ENCODE measurements at places on chromosomes 12 and 14.

DNA sequence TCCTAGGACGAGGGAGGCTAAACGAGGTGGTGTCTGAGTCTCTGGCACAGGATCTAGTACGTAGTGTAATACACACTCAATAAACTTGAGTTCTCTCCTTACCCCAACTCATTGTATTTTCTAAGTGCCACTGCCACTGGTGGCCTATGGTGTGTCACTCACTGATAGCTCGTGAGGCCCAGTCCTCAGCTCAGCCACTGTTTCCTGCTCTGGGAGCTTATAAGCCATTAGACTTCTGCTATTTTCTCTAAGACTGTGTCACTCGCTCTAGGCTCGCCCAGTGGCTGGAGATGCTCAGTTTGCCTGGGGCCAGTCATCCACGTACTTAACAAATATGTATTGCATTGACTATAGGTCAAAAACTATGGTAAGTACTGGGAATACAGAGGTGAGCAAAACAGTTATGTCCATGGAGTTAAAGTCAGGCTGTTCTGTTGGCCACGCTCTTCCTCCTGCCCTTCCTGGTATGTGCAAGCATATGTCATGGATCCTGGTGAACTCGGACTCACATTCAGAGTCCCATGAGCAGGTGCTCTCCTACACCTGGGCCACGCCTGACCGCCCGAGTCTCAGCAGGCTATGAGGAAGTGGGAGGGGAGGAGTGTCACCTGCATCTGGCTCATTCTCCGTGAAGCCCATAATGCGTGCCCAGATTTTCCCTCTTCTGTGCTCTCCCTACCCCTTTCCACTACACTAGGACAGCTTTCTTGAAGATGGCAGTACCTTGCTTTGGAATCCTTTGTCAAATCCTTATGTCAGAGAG, 41.6 kb downstream of the DEGS2 start:
- DNase-seq, result no peak

DNA sequence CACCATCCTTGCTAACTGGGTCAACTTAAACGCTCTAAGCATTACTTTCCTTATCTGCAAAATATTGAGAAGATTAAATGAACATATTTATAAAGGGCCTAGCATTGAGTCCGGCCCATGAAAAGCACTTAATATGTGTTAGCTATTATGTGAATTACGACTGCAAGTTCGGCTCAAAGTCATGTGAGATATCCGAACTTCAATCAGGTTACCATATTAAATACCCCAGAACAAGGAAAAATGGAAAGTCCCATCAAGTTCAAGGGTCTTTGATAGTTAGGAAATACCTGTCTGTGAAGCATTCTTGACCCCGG, 487 bp upstream of the NRDE2 start:
- DNase-seq, result no peak

GRCh38 chr12:119369907-119370546, 35.5 kb downstream of the CCDC60 start:
- no peak for DNase-seq

GRCh38 chr12:43347026-43347425, 205.0 kb downstream of the ADAMTS20 start:
- DNase-seq, result no peak

DNA sequence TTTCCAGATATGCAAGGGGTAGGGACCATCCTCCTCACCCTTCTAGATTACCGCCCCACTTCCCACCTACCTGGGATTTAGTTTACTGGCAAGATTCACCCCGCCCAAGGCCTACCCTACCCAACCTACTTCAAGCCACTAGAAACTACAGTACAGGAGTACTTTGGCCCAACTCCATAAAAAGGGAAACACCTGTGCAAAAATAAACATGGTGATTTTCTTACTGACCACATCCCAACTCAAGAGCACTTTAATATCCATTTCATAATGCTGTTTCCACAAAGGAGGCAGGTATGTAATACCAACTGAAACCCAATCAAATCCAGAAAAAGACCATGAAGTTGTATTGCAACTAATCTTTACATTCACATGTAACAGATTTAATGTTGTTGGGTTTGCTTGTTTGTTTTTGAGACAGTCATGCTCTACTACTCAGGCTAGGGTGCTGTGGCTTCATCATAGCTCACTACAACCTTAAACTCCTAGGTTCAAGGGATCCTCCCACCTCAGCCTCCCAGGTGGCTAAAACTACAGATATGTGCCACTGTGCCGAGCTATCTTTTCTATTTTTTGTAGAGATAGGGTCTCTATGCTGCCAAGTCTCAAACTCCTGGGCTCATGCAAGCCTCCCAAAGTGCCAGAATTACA, 41.7 kb upstream of the RAP1B start:
- DNase-seq, result no peak

- DNase-seq, result no peak
These were observed 86.3 kb downstream of the EML5 start for GRCh38 chr14:88706425-88706824.

DNA sequence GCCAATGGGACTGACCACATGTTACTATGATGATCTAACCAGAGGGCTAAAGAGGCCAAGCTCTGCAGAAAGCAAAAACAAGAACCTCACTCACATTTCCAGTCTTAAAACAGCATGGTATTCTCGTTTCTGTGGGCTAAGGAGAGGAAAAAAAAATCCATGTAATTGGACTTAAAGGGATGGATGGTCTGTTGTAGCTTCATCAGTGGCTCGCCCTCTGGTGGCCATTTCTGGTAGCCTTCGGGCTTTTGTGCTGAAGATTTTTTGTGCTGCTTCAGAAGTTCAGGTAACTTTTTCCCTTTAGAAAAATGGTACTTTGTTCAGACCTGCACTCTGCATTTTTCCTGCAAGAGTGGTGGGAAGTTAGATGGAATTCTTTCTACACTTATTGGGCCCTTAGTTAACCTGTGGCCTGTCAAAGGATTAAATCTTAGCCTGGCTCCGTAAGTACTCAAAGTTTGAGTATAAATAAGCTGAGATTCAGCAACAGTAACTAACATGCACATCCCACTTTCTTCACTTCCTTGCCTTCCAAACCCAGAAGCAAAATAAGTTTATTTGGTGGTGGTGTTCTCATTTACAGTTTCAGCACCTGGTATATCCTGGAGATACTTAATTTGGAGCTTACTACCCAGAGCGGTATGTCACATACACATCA, 22.3 kb downstream of the DCAF4 start:
- peak; percentile 26 for DNase-seq

- DNase-seq, result no peak
These were observed 433.6 kb downstream of the AEBP2 start for GRCh38 chr12:19872621-19873540.

DNA sequence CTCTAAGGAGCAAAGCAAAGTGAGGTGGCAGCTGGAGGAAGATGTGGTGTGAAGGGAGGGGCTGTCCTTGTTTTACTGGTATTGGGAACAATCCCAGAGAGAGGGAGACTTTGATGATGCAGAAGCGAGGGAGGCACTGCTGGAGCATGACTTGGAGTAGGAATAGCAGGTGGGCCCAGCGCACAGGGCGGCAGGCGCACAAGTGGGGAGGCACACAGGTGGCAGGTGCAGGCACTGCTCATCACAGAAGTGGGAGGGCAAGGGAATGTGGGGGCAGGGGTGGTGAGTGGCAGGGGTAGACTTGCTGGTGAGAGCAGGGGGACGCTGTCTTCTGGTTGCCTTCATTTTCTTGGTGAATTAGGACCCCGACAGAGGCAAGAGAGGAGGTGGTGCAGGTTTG, 11.5 kb upstream of the IFI27 start:
- no peak for DNase-seq

GRCh38 chr14:68756000-68756481, 36.8 kb downstream of the ZFP36L1 start:
- no peak for DNase-seq

GRCh38 chr12:116613256-116613655, 54.1 kb downstream of the MAP1LC3B2 start:
- no peak for DNase-seq

DNA sequence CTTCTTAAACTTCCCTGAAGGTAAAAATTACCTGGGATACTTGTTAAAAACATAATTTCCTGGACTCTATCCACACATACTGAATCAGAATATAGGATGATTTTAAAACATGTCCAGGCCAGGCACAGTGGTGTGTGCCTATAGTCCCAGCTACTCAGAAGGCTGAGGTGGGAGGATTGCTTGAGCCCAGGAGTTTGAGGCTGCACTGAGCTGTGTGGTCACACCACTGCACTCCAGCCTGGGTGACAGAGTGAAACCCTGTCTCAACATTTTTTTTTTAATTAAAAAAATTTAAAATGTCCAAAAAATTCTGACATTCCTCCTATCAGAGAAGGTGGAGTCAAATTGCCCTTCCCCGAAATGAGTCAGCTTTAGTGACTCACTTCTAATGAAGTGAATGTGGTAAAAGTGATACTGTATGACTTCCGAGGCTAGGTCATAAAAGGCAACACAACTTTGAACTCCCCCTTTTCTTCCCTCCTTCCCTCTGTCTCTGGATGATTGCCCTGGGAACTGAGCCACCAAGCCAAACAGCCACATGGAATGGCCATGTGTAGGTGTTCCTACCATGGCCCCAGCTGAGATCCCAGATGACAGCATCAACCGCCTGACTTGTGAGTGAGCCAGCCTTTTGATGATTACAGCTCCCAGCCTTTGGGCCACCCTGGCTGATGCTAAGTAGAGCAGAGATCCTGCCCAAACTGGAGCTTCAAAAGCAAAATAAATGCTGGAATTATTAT, 36.3 kb downstream of the LIMA1 start:
- no peak for DNase-seq

DNA sequence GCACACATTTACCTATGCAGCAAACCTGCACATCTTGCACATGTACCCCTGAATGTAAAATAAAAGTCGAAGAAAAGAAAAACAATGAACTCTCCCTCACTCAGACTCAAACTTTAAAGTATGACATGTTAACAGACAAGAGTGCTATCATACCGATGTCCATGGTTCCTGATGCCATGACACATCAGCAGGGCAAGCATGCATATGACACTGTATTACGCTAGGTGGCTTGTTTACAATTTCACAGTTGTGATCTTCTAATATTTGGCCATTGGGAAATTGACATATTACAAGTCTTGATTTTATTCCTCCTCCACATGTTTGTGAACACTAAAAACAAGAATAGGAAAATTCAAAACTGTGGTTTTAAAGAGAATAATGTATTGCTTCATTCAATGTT, 126.6 kb downstream of the ADAMTS20 start:
- DNase-seq, result no peak

- DNase-seq, result no peak
These were observed 3.5 kb upstream of the NFE2 start for GRCh38 chr12:54304187-54304810.

DNA sequence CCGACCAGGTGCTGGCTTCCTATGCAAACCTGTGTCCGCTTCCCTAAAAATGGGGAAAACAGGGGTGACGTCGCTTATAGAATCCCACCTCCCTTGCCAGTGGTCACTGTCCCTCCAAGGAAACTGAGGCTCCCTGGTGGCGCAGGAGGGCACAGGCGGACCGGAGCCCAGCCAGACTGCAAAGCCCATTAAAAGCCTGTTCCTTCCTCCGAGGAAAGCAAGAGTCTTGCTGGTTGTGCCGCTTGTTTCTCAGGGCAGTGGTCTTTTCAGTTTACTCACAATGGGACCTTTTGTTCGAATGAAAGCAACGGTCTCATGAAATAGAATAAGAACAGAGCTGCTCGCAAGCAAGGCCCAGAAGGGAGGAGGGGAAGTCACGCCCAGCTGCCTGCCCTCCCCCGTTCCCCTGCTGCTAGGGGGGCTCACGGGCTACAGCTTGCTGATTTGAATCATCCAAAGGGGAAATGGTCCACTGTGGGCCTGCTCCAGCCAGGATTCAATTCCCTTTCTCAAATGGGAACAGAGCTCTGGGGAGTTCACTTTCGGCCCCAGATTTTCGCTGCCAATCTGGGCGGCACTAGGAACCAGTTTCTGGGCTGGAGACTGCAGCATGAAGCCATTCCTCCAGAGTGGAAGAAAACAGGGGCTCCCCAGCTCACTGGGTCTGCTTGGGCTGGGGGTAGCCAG, 4.6 kb upstream of the SELPLG start:
- no peak for DNase-seq

Data from stimulated activated CD4-positive, alpha-beta T cell treated with anti-CD3 and anti-CD28 coated beads, Interleukin-15, amount 100 ng/mL, for 1 hour (primary cell).